ENCODE measurements at places on chromosomes 1 and 21.

DNA sequence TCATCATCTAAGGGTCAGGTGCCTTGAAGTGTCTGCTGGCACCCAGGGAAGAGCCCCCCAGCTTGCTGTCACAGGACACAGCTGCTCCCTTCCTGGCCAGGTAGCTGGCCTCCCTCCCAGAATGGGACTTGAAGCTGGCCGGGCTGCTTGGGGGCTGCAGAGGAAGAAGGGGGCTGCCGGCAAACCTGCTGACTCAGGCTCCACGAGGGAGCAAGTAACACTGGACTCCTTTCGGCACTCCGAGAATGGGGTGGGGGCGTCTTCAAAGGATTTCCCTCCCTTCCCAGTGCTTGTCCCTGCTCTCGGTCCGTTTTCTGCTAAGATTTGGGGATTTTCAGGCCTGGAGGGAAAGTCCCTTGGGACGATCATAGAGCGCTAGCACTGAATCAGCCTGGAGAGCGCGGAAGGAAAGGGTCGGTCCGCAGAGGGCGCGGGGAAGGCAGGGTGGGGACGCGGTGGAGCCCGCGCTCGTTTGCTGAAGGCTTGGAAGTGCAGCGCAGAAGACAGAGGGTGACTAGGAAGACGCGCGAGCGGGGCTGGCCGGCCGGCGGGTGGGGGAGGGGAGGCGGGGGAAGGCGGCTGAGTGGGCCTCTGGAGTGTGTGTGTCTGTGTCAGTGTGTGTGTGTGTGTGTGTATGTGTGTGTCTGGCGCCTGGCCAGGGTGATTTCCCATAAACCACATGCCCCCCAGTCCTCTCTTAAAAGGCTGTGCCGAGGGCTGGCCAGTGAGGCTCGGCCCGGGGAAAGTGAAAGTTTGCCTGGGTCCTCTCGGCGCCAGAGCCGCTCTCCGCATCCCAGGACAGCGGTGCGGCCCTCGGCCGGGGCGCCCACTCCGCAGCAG is at the start of gene CSF1:
Gene CSF1, plus strand, starts transcription at position 727 of the 840 bp plus-strand sequence. CDS start 175 bp downstream, outside the sequence.
- DNase-seq = peak; percentile 60

DNA sequence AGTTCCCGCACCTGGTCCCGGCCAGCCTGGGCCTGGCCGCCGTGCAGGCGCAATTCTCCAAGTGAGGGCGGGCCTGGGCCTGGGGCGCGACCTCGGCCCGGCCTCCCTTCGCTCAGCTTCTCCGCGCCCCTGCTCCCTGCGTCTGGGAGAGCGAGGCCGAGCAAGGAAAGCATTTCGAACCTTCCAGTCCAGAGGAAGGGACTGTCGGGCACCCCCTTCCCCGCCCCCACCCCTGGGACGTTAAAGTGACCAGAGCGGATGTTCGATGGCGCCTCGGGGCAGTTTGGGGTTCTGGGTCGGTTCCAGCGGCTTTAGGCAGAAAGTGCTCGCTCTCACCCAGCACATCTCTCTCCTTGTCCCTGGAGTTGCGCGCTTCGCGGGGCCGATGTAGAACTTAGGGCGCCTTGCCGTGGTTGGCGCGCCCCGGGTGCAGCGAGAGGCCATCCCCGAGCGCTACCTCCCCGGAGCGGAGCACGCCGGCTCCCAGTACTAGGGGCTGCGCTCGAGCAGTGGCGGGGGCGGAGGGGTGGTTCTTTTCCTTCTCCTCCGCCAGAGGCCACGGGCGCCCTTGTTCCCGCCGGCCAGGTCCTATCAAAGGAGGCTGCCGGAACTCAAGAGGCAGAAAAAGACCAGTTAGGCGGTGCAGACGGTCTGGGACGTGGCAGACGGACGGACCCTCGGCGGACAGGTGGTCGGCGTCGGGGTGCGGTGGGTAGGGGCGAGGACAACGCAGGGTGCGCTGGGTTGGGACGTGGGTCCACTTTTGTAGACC is 1.2 kb downstream of the OLIG1 start:
- DNase-seq = peak; percentile 56

- no peak for DNase-seq
Measured at GRCh38 chr1:81834268-81834667, 33.5 kb downstream of the ADGRL2 start.

DNA sequence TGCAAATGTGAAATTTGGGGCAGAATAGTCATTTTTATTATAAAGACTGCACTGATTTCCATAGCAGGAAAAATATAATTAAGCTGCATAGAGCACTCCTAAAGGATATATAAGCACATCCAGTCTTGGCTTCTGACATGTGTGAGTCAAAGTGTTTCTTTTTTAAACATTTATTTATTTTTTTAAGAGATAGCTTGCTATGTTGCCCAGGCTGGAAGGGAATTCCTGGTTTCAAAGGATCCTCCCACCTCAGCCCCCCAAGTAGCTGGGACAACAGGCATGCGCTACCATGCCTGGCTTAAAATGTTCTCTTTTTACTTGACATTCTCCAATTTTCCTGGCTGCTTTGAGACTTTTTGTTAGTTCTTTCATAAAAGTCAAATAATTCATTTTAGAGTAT is 126.1 kb downstream of the HMCN1 start:
- no peak for DNase-seq

DNA sequence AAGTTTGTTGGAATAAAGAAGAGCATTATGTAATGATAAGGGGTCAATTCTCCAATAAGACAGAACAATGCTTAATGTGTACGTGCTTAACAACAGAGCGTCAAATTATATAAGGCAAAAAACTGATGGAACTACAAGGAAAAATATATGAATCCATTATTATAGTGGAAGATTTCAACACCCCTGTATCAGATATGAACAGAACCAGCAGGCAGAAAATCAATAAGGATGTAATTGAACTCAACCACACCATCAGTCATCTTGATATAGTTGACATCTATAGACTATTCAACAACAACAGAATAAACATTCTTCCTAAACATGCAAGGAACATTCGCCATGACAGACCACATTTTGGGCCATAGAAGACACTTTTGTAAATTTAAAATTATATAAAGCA is 3.6 kb upstream of the CDC73 start:
- DNase-seq = no peak

GRCh38 chr21:42545745-42546144 is 32.1 kb downstream of the SLC37A1 start:
- DNase-seq = no peak
